ENCODE measurements at places on chromosomes 4 and X. TPM values are rescaled to one million over a fixed set of nuclear protein-coding genes. Genes with fewer than 3 reads are reported as not detected.

DNA sequence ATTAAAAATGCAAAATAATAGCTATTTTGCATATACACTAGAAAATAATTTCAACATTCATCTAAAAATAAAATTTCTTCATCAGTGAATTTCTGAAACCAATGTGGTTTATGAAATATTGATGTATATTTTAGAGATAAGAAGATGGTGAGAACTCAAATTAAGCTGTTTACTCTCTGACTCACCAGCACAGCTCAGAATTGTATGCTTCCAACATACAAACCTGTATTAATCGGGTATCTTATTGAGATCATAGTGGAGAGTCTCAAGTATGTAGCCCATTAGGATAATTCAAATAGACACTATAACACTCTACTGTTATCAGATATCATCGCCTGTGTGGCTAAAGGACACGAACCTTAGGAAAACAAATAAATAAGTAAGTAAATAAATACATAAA, 899.5 kb upstream of the INTU start:
- no peaks in the 10 kb centered on the region for H3K4me1 ChIP-seq
- DNase-seq = no peak
- no peak overlapping the region for H3K27ac ChIP-seq
- no peaks in the 10 kb centered on the region for H3K36me3 ChIP-seq
- no peak overlapping the region for H3K4me3 ChIP-seq

- no peak overlapping the region for H3K27ac ChIP-seq
- no peaks in the 10 kb centered on the region for H3K36me3 ChIP-seq
- no peaks in the 10 kb centered on the region for H3K27me3 ChIP-seq
- H3K4me3 ChIP-seq = no peak overlapping the region
These were observed 299.0 kb upstream of the MAGEC2 start for GRCh38 chrX:142503967-142504643.

GRCh38 chrX:72097098-72097497, 34.6 kb downstream of the RTL5 start:
- H3K4me1 ChIP-seq = peaks cover 22% of the 10 kb centered on the region
- no peaks in the 10 kb centered on the region for H3K36me3 ChIP-seq
- no peak for DNase-seq
- H3K4me3 ChIP-seq = no peak overlapping the region
- H3K27ac ChIP-seq = no peak overlapping the region
- peaks cover 60% of the 10 kb centered on the region for H3K27me3 ChIP-seq

DNA sequence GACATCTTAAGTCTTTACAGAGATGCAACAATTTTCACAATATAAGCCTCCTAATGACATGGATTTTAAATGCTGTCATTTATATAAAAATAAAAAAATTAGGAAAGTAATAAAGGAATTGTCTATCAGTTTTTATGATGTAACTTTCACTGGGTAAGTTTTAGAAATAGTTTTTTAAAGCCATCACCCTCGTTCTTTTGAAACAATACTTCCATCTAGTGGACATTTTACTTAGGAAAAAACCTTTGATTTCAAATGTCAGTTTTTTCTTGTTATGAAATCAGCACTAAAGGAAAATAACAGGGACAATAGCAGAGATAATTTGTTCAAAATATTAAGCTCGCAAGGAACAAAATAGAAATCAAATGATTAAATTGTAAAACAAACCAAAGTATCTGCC, 24.3 kb upstream of the NDNF start:
- H3K36me3 ChIP-seq = no peaks in the 10 kb centered on the region
- no peak overlapping the region for H3K27ac ChIP-seq
- H3K27me3 ChIP-seq = no peaks in the 10 kb centered on the region
- H3K4me1 ChIP-seq = no peaks in the 10 kb centered on the region
- DNase-seq = no peak

DNA sequence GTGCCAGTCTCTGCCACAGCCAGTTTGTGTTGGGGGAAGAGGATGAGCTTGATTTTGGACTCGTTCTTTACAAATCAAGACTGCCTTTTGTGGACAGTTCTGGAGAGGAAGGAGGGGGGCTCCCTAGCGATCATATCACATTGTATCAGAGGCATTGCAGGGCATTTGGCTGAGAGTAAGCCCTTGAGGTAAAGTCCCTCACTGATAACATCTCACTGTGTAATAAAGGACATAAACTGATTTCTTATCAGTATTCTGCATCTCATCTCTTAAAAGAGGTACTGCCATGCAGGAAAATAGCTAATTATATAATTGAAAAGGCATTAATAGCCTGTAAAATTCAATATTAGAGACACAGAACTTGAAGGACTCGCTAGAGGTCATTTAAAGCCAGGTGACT, 6.1 kb upstream of the IGFBP7 start:
- no peak for DNase-seq
- no peaks in the 10 kb centered on the region for H3K36me3 ChIP-seq
- peaks cover 49% of the 10 kb centered on the region for H3K27me3 ChIP-seq
- H3K4me3 ChIP-seq = no peak overlapping the region
- H3K27ac ChIP-seq = no peak overlapping the region

- H3K27ac ChIP-seq = no peak overlapping the region
- H3K4me1 ChIP-seq = peaks cover 3% of the 10 kb centered on the region
- H3K36me3 ChIP-seq = no peaks in the 10 kb centered on the region
- no peak for DNase-seq
- H3K27me3 ChIP-seq = no peaks in the 10 kb centered on the region
These were observed 16.3 kb downstream of the LONRF3 start for GRCh38 chrX:118990512-118991227.

GRCh38 chr4:15037923-15038541, 35.8 kb downstream of the CPEB2 start:
- peaks cover 2% of the 10 kb centered on the region for H3K4me1 ChIP-seq
- no peak for DNase-seq
- no peak overlapping the region for H3K27ac ChIP-seq
- H3K36me3 ChIP-seq = peaks cover 25% of the 10 kb centered on the region
- no peak overlapping the region for H3K4me3 ChIP-seq

DNA sequence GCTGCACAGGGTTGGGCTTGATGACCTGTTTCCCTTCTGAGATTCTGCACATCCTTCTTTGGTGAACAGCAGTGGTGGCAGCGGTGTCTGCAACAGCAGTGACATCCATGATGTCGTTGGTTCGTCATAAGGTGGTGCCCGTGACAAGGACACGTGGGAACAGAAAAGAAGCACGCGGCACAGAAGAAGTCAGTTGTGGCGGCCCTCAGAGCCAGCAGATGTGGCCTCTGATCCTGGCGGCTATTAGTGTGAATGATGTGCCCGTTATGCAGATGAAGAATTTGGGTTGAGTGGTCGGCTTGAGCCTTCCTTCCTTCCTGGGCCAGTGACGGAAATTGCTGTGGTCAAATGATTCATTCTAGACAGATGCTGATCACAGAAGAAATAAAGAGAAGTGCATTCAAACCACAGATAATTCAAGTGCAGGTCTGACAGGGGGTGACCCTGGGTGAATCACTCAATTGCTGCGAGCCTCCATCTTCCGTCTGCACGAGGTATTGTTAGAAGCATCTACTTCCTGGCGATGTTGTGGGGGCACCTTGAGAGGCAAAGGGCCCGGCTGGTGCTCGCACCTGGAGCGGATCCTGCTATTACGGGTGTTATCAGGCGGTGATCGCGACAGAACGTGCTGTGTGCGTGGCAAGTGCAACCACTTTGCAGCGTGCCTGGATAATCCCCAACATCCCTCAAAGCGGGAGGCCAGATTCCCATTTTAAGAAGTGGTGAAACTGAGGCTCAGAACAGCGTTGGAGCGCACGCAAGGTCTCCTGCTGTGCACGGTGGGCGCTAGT, 215.2 kb upstream of the PSAPL1 start:
- peaks cover 4% of the 10 kb centered on the region for H3K27me3 ChIP-seq
- peaks cover 4% of the 10 kb centered on the region for H3K36me3 ChIP-seq
- peak overlapping the region; percentile 90 for H3K27ac ChIP-seq
- H3K4me3 ChIP-seq = peak overlapping the region; percentile 6

Gene NXF3
- not detected for total RNA-seq

All from activated naive CD8-positive, alpha-beta T cell treated with anti-CD3 and anti-CD28 coated beads, Interleukin-2, amount 10 ng/mL, durations not matched to agents 7 days and 5 days (primary cell).